ENCODE measurements at places on chromosomes 1 and 21.

GRCh38 chr1:206725109-206725963, 40.6 kb downstream of the MAPKAPK2 start:
- peak; percentile 71 for DNase-seq

DNA sequence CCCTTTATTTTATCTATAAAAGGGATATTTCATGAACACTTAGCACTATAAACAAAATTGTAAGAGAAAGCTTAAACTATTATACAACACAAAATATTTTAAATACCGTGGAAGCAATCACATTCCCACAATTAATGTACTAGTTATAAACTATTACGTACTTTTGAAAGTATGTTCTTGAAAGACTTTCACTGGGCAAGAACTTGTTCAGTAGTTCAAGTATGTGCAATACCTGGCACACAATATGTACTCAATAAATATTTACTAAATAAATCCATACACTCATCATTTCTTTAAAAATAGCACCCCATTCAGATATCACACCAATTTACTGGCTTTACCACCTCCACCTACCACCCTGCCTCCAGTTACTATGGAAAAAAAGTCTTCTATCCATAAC, 12.6 kb upstream of the FMO2 start:
- DNase-seq = no peak

GRCh38 chr1:84254703-84255238, 46.7 kb upstream of the SAMD13 start:
- DNase-seq = no peak

DNA sequence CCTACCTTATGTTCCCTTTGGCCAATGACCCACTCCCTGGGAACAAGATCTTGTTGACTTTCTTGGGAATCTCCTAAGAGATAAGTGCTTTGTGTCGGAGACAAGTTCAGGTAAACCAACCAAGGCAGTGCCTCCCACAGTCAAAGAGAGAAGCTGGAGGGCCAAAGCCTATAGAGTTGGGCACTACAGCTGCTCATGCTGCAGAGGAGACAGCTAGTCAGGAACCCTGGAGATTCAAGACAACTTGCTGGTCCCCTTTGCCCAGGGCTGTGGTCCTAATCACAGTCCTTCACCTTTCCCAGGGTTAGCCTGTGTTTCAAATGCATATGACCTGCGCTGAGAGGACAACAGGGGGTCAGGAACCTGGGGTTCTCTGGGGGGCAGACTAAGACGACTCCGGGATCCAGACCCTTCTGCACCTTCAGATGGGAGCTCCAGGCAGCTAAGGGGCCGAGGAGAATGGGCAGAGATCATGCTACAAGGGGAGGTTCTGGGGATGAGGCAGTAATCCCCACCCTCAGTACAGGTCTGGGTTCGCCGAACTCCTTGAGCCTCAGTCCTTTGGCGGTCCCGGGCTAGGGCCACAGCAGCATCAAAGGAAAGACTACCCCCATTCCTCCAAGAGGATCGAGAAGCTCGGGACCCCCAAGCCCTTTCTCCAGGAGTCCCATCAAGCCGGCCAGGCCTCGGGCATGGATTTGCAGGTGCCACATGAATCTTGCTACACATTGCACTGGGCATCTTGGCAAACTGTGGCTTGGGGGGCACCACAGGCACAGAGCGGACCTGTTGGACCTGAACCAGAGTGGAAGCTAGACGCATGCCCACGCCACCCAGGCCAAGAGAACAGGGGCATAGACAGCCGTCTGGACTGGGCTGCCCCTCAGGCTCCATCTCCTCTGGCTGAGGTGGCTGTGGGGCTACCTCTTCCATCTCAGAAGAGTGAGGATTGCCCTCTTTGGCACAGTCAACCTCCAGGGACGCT, 2.0 kb upstream of the USF1 start:
- no peak for DNase-seq

- no peak for DNase-seq
Observed at GRCh38 chr1:201500670-201501120, 6.2 kb downstream of the CSRP1 start.

DNA sequence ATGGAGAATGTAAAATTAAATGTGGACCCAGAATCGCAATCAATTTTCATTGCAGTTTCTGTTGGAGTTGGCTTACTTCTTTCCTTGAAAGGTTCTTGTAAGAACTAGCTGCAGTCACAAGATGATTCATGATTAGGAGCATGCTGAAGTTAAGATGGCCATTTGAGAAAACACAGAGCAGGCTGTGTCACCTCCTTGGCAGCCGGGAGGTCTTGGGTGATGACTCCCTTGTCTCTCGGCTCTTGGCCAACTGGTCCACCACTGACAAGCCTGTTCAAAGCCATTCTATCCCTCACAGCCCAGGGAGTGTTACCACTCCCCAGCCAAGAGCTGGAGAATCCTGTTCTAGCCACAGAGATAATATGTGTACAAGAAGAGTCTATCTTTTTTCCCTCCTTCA, 40.6 kb downstream of the OPTC start:
- no peak for DNase-seq

DNA sequence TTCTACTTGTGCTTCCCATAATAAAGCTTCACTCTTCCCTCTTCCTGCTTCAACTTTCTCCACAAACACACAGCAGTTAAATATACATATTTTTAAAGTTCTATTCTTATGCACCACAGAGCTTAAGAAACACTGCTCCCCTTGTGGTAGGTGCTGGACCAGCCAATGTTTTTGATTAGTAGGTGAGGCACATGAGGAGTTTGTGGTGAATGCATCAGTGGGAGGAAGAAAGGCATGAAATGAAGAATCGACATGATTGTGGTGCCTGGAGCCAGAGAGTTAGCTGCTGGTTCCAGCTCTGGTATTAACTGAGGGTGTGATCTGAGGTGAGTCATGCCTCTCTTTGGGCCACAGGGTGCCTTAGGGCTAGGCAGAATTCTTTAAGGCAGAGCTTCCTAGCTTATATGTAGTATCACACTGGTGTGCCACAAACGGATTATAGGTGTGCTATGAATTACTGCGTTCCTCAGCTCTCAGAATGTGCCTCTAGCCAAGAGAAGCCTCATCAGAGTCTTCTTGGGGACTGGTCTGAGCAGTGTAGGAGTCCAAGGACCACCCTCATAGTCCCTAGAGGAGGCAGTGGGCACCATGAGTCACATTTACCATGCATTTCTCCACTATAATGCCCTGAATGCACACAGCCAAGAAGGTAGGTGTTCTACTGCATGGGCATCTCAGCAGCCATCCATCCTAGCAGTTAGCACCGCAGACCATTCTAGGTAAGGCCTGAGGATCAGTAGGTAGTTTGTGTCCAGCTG, 97.4 kb upstream of the SGIP1 start:
- DNase-seq = peak; percentile 50

DNA sequence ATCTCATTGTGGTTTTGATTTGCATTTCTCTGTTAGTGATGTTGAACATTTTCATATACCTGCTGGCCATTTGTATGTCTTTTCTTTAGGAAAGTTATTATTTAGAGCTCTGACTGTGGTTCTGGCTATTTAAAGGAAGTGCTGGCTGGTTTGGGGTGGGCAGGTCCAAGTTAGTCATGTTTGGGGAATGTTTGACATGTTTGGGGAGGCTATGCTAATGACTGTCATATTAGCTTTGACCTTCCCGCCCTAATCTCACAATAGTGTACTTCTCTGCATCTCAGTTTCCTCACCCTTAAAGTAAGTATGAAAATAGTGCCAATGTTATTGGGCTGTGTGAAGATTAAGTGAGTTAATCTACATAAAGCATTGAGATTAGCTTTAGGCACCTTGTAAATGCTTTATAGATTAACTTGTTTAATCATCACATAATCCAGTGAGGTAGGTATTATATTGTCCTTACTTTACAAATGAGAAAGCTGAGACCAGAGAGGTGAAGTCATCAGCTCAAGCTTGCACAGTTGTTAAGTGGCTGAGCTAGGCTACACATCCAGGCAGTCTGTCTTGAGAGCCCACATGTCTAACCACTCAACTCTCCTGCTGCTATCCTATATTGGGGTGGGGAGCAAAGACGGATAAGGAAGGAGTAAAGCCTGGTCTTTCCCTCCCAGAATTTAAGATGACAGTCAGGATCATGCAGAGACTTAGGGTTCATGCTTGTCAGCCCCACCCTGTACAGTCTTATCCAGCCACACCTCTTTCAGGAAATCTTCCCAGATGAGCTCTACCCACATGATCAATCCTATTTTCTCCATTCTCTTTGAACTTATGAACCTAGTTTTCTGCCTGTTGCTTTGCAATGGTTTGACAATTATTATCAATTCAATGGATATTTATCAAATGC, 22.8 kb upstream of the CRNN start:
- DNase-seq = no peak

GRCh38 chr1:193753038-193753756, 566.8 kb upstream of the B3GALT2 start:
- no peak for DNase-seq

DNA sequence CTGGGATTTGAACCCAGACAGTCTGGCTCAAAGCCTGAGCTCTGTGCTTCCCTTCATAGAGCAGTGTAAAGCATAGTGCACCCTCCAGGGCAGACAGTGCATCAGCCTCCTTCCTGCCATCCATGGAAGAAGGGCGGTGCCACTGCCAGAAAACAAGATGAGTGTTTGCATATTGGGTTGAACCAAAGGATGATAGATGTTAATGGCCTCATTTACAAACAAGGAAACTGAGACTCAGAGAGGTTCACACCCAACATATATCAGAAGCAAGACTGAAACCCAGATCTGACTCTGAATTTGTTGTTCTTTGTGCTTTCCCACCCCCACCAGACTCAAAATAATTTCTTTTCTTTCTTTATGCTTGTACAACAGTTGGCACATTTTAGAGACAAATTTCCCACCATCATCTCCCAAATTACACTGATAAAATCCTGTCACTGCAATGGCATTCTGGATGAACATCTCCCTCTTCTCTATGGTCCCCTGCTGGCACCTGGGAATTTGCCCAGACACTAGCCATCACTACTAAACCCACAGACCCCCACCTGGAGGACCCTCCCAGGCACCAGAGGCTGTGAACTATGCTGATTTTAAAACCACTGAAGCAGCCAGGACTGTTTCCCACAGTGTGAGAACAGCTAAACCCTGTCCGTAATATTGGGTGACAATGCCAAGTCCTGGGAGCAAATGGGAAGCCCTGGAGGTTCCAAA, 45.4 kb upstream of the MPZL1 start:
- no peak for DNase-seq

GRCh38 chr1:113672491-113672890, 86.8 kb downstream of the PHTF1 start:
- DNase-seq = no peak

- DNase-seq = no peak
Observed at GRCh38 chr1:197985351-197985750, 68.2 kb downstream of the LHX9 start.

GRCh38 chr1:219862366-219862765, 66.0 kb downstream of the SLC30A10 start:
- DNase-seq = no peak

DNA sequence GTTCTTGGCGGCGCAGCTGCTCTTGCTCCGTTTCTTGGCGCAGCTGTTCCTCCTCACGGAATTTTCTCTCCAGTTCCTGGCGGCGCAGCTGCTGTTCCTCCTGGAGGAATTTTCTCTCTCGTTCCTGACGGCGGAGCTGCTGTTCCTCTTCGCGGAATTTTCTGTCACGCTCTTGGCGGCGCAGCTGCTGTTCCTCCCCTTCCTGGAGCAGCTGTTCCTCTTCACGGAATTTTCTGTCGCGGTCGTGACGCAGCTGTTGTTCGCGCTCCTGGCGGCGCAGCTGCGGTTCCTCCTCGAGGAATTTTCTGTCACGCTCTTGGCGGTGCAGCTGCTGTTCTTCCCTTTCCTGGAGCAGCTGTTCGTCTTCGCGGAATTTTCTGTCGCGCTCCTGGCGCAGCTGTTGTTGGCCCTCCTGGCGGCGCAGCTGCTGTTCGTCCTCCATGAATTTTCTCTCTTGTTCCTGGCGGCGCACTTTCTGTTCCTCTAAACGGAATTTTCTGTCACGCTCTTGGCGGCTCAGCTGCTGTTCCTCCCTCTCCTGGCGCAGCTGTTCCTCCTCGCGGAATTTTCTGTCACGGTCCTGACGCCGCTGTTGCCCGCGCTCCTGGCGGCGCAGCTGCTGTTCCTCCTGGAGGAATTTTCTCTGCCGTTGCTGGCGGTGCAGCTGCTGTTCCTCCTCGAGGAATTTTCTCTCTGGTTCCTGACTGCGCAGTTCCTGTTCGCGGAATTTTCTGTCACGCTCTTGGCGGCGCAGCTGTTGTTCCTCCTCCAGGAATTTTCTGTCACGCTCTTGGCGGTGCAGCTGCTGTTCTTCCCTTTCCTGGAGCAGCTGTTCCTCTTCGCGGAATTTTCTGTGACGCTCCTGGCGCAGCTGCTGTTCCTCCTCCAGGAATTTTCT, 7.0 kb downstream of the TCHH start:
- DNase-seq = no peak

GRCh38 chr1:162590101-162590500, 28.6 kb downstream of the UAP1 start:
- DNase-seq = no peak

GRCh38 chr1:57175506-57175905, 209.7 kb upstream of the C8B start:
- no peak for DNase-seq
